Spleen (tissue), 13 donors: ENCODE measurements at places on chromosomes 4 and X. TPM values are rescaled to one million over a fixed set of nuclear protein-coding genes. Genes with fewer than 3 reads are reported as not detected.

CCNQ gene
- 67.3 TPM for polyA plus RNA-seq

WDR17 gene
- 1.3 TPM for polyA plus RNA-seq

MEPE gene
- not detected for polyA plus RNA-seq

CXXC4 gene
- 0.19 TPM for polyA plus RNA-seq

NXF2 gene
- polyA plus RNA-seq: not detected

PAGE2 gene
- 0.39 TPM for polyA plus RNA-seq

STPG2 gene
- 0.12 TPM for polyA plus RNA-seq

ZNF718 gene
- 1.6 TPM for polyA plus RNA-seq

GAB3 gene
- polyA plus RNA-seq: 7.9 TPM

AREG gene
- polyA plus RNA-seq: 5.6 TPM

SYP gene
- 1.3 TPM for polyA plus RNA-seq

TLR8 gene
- 3.5 TPM for polyA plus RNA-seq

AMOT gene
- polyA plus RNA-seq: 0.52 TPM

ADGRL3 gene
- 0.11 TPM for polyA plus RNA-seq

MAP7D2 gene
- polyA plus RNA-seq: 0.02 TPM

FAM193A gene
- 11.6 TPM for polyA plus RNA-seq

ABLIM2 gene
- 11.8 TPM for polyA plus RNA-seq

USP27X gene
- polyA plus RNA-seq: 1.7 TPM

DUX4 gene
- not detected for polyA plus RNA-seq

HSD17B13 gene
- 0.30 TPM for polyA plus RNA-seq

PDS5A gene
- polyA plus RNA-seq: 21.5 TPM

RAB41 gene
- polyA plus RNA-seq: not detected

ARAF gene
- 97.4 TPM for polyA plus RNA-seq

DGKK gene
- polyA plus RNA-seq: not detected

IGFBP7 gene
- 249 TPM for polyA plus RNA-seq

GAGE1 gene
- polyA plus RNA-seq: not detected

RASSF6 gene
- 0.22 TPM for polyA plus RNA-seq

LAS1L gene
- polyA plus RNA-seq: 23.6 TPM

SNCA gene
- polyA plus RNA-seq: 4.4 TPM

TCEAL6 gene
- not detected for polyA plus RNA-seq

CXCL5 gene
- polyA plus RNA-seq: 2.2 TPM

APELA gene
- not detected for polyA plus RNA-seq

PWWP3B gene
- 0.03 TPM for polyA plus RNA-seq

SMIM31 gene
- polyA plus RNA-seq: not detected

NPFFR2 gene
- 0.08 TPM for polyA plus RNA-seq

TDO2 gene
- polyA plus RNA-seq: 0.37 TPM

HERC5 gene
- polyA plus RNA-seq: 5.9 TPM

SYTL5 gene
- polyA plus RNA-seq: not detected

PROM1 gene
- 0.20 TPM for polyA plus RNA-seq

TKTL2 gene
- polyA plus RNA-seq: not detected

UCP1 gene
- polyA plus RNA-seq: not detected

UTP14A gene
- polyA plus RNA-seq: 11.2 TPM

LIMCH1 gene
- polyA plus RNA-seq: 36.9 TPM

TASL gene
- 8.5 TPM for polyA plus RNA-seq

SLC16A2 gene
- polyA plus RNA-seq: 1.1 TPM

C4orf36 gene
- not detected for polyA plus RNA-seq

OPHN1 gene
- polyA plus RNA-seq: 0.26 TPM

DCUN1D4 gene
- polyA plus RNA-seq: 15.8 TPM

CTAG2 gene
- polyA plus RNA-seq: 7.9 TPM

PLXNB3 gene
- 0.49 TPM for polyA plus RNA-seq

ZCCHC12 gene
- 0.49 TPM for polyA plus RNA-seq

C1QTNF7 gene
- 0.99 TPM for polyA plus RNA-seq

GLOD5 gene
- not detected for polyA plus RNA-seq

NDST3 gene
- 0.86 TPM for polyA plus RNA-seq

RRH gene
- not detected for polyA plus RNA-seq

DCAF4L1 gene
- polyA plus RNA-seq: 0.16 TPM
